Pulmonary artery endothelial cell (primary cell): ENCODE measurements at places on chromosomes 4 and X. TPM values are rescaled to one million over a fixed set of nuclear protein-coding genes. Genes with fewer than 3 reads are reported as not detected.

GRCh38 chr4:130545596-130545995 is 1449.6 kb downstream of the C4orf33 start:
- DNase-seq = no peak

GRCh38 chr4:26000274-26000950 is 86.4 kb downstream of the SMIM20 start:
- DNase-seq = no peak

DNA sequence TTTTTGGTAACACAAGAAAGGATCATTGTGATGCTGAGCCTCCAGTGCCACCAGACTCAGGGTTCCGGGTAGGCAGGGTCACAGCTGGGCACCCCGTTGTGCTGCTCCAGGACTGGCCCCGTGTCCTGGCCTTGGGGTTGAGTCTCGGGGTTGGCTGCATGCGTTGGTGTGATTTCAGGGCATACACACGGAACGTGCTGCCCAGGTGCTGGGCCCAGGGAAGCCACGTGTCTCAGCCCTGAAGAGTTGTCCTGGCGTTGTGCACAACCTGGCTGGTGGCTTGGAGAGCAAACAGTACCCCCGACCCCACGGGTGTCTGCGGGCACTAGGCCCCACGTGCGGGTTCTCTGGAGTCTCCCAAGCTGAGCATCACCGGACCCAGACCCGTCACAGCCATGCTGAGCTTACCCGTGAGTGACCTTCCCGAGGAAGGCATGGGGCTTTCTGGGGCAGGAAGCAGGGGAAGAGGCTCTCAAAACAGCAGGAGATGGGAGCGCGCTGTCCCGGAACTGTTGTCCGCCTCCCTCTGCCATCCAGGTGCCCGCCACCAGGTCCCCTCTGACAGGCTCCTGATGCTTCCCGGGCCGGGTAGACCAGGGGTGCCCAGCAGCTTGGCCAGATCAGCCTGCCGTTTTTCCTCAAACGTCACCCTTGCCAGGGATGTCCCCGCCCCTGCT is 66.1 kb upstream of the ENPP6 start:
- DNase-seq = no peak

GRCh38 chrX:13283950-13284546 is 35.8 kb downstream of the ATXN3L start:
- peak; percentile 66 for DNase-seq

The OPRPN gene
- total RNA-seq = not detected in 2 replicates

The OSTC gene
- 258 and 274 TPM in 2 replicates for total RNA-seq

The CLIC2 gene
- total RNA-seq = 7.3 and 12.8 TPM in 2 replicates
